ENCODE measurements at places on chromosomes 2 and 18.
A peak's percentile ranks its signal among the peaks of the same experiment; 100 is the strongest.

GRCh38 chr2:1742301-1742680 lies 2.0 kb downstream of the PXDN start:
- DNase-seq: no peak

DNA sequence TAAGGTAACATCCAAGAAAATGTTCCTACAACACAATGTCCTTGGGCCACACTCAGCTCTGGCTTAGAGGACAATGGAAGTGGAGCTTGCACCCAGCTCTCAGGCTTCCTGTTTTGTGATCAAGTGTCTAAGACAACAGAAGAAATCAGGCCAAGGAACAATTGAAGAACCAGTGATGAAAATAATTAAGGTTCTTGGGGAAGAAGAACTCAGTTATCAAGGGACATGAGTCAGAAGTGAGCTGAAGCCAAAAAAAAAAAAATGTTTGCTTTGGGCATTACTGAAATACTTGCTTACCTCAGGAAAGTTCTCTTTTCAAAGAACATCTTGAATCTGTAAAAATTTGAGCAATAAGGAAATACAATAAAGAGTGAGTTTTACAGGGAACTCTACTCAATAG lies 299.0 kb downstream of the FBXO15 start:
- DNase-seq: no peak

- no peak for DNase-seq
These were observed 57.7 kb downstream of the ROCK2 start for GRCh38 chr2:11286749-11287148.

- no peak for DNase-seq
These were observed 25.9 kb downstream of the MYO7B start for GRCh38 chr2:127561371-127561770.

- peak; percentile 19 for DNase-seq
These were observed 45.9 kb upstream of the REG3G start for GRCh38 chr2:78979380-78980151.

DNA sequence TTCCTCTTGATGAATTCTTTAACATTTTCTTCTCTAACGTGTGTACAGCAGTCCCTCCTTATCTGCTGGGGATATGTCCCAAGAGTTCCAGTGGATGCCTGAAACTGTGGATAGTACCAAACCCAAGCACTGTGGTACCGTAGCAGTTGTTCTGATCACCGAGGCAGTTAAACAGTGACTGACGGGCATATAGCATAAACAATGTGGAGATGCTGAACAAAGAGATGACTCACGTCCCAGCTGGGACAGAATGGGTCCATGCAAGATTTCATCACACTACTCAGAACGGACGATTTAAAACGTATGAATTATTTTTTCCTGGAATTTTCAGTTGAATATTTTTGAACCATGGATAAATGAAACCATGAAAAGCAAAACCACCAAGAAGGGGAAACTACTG lies 54.5 kb upstream of the SPAG16 start:
- DNase-seq: no peak

GRCh38 chr18:41326311-41326710 lies 628.7 kb upstream of the PIK3C3 start:
- DNase-seq: peak; percentile 27

- peak; percentile 31 for DNase-seq
These were observed 705 bp upstream of the TEX261 start for GRCh38 chr2:70995426-70995729.

DNA sequence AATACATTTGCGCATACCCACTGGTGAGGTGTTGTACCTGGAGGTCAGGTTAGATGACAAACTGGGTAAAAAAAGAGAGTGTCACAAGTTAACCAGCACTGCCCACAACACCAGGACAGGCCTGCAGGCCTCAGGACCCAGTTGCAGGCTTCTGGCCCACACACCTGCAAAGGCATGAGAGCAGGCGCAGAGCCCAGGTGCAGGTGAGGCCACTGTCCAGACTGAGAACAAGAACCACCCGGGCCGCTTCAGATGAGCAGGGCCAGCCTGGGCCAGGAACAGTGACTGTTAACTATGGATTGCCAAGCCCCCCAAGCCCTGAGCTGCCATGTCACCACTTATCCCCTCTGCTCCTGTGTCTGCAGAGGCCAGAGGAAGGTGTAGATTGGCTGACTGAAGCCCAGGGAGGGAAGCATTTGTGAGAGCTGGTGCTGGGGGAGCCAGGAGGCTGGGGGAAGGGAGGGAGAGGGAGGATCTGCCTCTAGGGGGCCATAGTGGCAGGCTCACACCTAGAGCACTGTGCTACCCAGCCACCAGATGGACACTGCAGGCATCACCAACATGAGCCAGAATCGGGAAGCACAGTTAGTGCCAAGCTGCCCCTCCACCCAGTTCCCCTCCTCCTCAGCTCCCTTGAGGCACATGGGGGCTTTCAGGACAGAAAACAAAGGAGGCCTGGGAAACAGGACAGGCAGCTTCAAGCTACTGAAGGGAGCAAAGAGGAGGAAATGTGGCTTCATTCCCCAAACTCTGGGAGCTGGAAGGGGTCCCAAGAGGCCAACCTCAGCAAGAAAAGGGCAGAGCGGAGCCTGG lies 35.4 kb downstream of the SFXN5 start:
- DNase-seq: no peak

DNA sequence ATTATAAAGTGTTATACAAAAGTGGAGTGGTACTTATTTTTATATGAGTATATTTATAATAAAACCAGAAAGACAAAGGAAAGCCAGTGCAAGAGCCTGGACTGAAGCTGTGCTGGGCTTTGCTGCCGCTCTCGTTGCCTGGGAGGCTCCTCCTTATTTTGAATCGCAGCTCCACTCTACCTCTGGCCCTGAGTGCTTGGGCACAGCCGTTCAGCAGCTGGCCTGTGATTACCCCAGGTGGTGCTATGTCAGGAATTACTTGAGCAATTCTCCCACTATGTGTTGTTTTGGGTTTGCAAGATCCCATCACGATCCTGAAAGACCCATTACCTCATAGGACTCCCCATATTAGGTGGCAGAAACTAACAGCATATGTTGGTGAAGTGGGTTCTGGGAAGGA lies 53.0 kb upstream of the LCLAT1 start:
- DNase-seq: peak; percentile 89

DNA sequence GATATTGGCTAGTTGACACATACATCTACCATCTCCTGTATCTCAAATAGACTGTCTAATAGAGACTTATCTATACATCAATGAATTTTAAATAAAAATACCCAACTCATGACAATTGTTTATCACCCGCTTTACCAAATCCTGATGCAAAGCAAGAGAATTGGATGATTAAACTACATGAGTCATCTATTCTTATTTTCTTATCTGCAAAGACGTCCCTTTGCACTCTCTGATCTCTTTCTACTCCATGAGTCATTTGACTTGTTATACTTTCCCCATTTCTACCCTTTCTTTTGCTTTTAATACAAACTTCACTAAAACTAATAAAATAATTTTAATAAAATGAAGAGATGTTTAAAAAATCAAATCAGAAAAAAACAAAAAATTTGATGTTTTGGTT lies 261.7 kb upstream of the MAP2 start:
- DNase-seq: no peak

GRCh38 chr2:230809677-230810251 lies 55.0 kb upstream of the ITM2C start:
- no peak for DNase-seq

GRCh38 chr2:5021136-5021535 lies 671.0 kb upstream of the SOX11 start:
- no peak for DNase-seq

DNA sequence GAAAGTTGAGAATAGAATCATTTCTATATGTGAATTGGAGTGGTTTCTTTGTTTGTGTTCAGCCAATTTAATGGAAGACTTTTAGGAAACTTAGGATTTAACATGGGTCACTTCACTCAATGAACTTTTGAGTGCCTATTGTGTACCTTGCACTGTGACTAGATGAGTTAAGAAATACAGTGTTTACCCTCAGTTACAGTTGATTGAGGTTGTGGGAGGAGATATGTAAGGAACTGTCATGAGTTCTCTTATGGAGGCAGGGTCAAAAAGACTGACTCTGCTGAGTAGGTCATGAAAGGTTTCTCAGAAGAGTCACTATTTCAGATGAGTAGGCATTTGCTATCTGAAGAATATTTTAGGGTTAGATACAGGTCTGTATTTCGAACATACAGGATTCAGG lies 98.6 kb downstream of the RAB3GAP1 start:
- peak; percentile 1 for DNase-seq

- no peak for DNase-seq
These were observed 783 bp downstream of the DPP4 start for GRCh38 chr2:162072976-162073887.

GRCh38 chr2:241680827-241681599 lies 5.6 kb downstream of the DTYMK start:
- DNase-seq: no peak

- DNase-seq: no peak
These were observed 144.8 kb upstream of the VWC2L start for GRCh38 chr2:214265991-214266489.

- no peak for DNase-seq
These were observed 1.4 kb downstream of the RMC1 start for GRCh38 chr18:23504720-23505119.

DNA sequence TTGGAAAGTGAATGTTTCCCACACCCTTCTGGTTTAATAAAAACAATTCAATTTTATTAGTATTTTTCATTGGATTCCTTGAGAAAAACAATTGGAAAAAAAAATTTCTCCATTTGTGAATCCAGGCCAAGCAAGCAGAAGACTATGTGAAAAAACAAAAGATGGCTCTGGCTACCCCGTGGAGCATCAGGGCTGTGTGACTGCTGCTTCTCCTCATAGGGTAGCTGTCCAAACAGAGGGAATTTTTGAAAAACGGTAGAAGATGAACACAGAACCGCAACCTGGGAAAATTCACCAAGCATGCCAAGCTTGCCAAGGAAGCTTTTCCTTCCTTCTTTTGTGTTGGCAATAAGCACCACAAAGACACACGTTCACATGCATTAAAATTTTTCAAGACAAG lies 71.3 kb upstream of the ACVR2A start:
- no peak for DNase-seq

DNA sequence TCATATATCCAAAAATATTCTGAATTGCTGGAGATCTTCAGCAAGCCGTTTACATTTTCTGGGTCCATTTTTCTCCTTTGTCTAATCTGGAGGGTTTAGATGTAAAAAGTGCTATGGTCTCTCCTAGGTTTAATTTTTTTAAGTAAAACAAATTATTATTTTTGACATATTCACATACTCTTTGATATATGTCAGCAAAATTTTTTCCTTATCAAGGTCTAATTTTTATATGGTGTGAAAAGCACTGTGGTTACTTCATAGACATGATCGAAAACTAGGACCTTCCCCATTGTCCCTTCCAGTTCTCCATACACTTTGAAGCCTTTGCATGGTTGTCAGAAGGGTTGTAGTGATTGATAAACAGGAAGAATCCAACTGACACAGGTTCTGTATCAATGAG lies 168.2 kb downstream of the PLCL1 start:
- no peak for DNase-seq
